Effector CD8-positive, alpha-beta T cell (primary cell): ENCODE measurements at places on chromosomes 11 and 22.
A peak's percentile ranks its signal among the peaks of the same experiment; 100 is the strongest.

DNA sequence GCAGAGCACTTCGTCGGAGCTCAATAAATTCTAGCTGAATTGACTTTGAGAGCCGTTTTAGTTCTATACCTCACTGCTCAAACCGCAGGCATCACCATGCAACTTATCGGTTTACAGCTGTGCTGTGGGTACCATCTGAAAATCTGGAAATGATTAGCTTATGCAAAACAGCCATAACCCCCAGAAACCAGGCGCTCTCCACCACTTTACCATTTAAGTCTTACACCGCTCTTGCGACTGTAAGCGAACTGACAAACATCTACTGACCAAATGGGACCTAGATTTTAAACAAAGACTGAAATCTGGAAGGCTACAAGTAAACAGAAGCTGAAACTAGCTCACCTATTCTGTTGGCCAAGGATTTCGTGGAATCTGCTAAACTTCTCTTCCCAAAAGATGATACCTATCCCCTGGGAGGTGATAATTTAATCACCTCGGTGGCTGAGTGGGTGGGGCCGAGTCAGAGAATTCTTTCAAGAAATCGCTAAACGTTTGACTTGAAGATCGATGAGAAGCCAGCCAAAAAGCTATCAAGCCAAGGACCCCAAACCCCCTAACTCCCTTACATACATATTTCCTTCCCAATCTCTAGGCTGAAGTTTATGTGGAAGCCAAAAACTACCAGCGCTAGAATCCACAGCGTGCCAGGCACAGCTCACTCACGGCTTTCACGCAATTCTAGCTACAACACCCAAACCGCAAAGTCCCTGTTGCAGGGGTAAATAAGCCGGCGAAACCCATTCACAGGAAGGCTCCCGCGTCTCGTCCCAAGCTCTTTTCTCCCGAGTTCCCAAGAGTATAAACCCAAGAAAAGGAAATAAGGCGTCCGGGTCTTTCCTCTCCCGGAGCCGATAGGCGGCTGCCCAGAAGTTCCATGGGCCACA is 644 bp downstream of the SPTY2D1 start:
- DNase-seq, result no peak

GRCh38 chr22:35648066-35649025 is at the start of gene APOL6:
APOL6 (plus strand) TSS chr22:35648446; CDS start chr22:35656426, 7,980 bp downstream.
- DNase-seq, result peak; percentile 17

DNA sequence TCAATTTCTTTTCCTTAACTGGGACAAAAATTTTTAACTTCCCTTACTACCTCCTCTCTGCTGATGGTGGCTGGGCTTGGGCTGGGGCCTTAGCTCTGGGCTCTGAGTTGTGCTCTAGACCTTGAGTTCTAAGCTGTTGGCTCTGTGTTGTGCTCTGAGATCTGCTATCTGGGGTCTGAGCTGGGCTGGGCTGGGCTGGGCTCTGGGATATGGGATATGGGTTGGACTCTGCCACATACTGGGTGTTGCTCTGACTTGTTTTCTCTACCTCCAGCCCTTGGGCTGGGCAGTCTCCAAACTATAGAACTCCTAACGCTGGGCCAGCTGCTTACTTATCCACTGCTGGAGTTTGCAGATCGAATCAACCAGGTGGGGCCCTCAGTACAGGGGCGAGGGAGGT is 41.9 kb downstream of the DNHD1 start:
- DNase-seq, result no peak

DNA sequence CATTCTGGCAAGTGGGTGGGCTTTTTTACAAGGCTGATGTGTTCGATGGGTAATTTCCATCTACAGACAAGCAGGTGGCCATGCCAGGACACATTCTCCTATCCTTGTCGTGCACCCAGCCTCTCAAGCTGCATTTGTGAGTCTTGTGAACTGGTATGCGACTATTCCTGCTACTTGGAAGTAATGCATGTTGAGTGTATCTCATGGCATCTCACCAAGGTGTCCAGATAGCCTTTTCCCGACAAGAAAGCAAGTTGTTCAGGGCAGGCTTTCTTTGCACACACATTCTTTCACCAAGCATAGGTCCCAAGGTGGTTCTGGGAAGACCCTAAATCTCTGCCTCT is 18.8 kb upstream of the SYT13 start:
- DNase-seq, result no peak

- DNase-seq, result no peak
Measured at GRCh38 chr11:68375337-68375736, 62.9 kb downstream of the LRP5 start.

- no peak for DNase-seq
Measured at GRCh38 chr11:130390071-130390758, 38.2 kb downstream of the ADAMTS8 start.

DNA sequence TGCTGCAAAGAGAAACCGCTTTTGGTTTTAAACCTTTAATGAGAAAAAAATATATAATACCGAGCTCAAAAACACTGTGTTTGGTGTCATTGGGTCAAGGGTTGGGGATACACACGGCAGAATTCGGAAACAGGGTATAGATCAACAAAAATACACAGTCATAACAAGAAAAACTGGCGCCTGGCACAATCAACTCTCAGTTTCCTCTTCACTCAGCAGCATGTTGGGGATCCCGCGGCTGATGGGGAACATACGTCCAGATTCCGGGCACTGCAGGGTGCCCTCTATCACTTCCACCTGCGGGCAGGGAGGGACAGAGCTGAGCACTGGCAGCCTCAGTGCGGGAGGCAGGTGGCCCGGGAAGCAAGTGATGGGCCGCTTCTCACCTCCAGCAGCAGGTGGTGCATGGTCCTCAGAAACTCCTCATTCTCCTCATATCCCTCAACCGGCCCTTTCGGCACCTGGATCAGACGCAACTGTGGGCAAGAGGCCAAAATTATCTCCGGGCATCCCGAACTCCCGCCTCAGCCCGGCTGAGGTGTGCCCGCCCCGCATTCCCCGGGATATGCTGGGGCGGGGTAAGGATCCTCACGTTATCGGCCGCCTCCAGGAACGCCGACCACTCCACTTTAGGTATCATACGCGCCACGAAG is 561 bp downstream of the TRMT112 start:
- no peak for DNase-seq
